ENCODE measurements at places on chromosomes 3 and 15. TPM values are rescaled to one million over a fixed set of nuclear protein-coding genes. Genes with fewer than 3 reads are reported as not detected.

CNTN4 gene
- total RNA-seq: 2.8 TPM

GRCh38 chr3:20842594-20843436, 656.8 kb upstream of the SGO1 start:
- no peak overlapping the region for H3K27ac ChIP-seq
- H3K4me3 ChIP-seq: no peak overlapping the region
- no peaks in the 10 kb centered on the region for H3K36me3 ChIP-seq
- no peak for DNase-seq
- H3K4me1 ChIP-seq: peaks cover 2% of the 10 kb centered on the region
- H3K27me3 ChIP-seq: no peaks in the 10 kb centered on the region

- no peak overlapping the region for H3K4me3 ChIP-seq
- peaks cover under 1% of the 10 kb centered on the region for H3K4me1 ChIP-seq
- no peak overlapping the region for H3K27ac ChIP-seq
- H3K27me3 ChIP-seq: no peaks in the 10 kb centered on the region
Measured at GRCh38 chr15:63494408-63494807, 10.0 kb upstream of the USP3 start.

CDHR4 gene
- not detected for total RNA-seq

- no peak for DNase-seq
- no peak overlapping the region for H3K27ac ChIP-seq
- H3K36me3 ChIP-seq: peaks cover 12% of the 10 kb centered on the region
- H3K4me1 ChIP-seq: peaks cover 9% of the 10 kb centered on the region
Measured at GRCh38 chr3:183826448-183827250, 1.3 kb upstream of the MAP6D1 start.

UPK1B gene
- total RNA-seq: 0.08 TPM

GRCh38 chr15:93700051-93700450, 531.3 kb upstream of the MCTP2 start:
- DNase-seq: no peak
- no peaks in the 10 kb centered on the region for H3K27me3 ChIP-seq
- H3K4me3 ChIP-seq: no peak overlapping the region
- H3K27ac ChIP-seq: no peak overlapping the region
